Tongue (tissue), 3 donors: ENCODE measurements at places on chromosomes 5 and 9. TPM values are rescaled to one million over a fixed set of nuclear protein-coding genes. Genes with fewer than 3 reads are reported as not detected.

The UBE2QL1 gene
- total RNA-seq, result 2.3 TPM

The SKP1 gene
- 287 TPM for total RNA-seq

The PCA3 gene
- 0.62 TPM for total RNA-seq

The F2RL2 gene
- 9.8 TPM for total RNA-seq

The EIF4EBP3 gene
- not detected for total RNA-seq

The PARP8 gene
- 14.8 TPM for total RNA-seq

The NR5A1 gene
- not detected for total RNA-seq

The TICAM2 gene
- 4.0 TPM for total RNA-seq
